Colonic mucosa (tissue), 4 donors: ENCODE measurements at places on chromosomes 12 and 14. TPM values are rescaled to one million over a fixed set of nuclear protein-coding genes. Genes with fewer than 3 reads are reported as not detected.

CEBPE gene
- total RNA-seq = not detected

DNA sequence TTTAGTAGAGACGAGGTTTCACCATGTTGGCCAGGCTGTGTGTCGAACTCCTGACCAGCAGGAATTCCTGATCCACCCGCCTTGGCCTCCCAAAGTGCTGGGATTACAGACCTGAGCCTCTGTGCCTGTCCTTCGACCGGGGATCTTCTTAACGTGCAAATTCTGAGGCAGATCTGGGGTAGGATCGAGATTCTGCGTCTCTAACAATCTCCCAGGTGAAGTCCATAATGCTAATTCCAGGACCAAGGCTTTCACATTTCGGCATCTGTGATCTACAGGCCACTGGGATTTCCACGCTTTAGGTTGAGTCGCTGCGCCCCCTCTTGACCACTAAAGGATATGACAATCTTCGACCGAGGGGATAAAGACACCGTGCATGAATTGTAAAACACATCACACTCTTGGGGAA lies 24.8 kb downstream of the FOS start:
- no peaks in the 10 kb centered on the region for H3K4me1 ChIP-seq
- H3K27me3 ChIP-seq = no peaks in the 10 kb centered on the region
- H3K4me3 ChIP-seq = no peak overlapping the region
- DNase-seq = peak; percentile 65
- H3K36me3 ChIP-seq = no peaks in the 10 kb centered on the region
- no peak overlapping the region for H3K27ac ChIP-seq

GZMH gene
- total RNA-seq = 0.53 TPM

APPL2 gene
- 86.0 TPM for total RNA-seq

DNA sequence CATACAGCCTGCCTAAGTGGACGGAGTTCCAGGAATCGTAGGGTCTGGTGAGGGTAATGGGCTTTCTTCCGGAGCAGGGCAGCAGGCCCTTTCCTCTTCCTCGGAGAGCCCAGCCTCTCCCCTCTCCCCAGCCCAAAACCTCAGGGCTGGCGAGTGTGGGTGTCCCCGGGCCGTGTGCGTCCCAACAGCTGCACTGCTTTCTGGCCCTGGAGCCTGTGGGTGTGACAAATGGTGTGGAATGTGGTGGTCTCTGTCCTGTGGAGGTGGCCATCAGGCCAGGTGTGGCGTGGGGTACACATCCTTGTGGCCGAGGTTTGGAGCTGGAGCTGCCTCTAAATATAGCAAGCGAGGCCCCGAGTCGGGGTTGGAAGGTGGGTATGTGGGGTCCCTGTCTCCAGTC lies 8.5 kb downstream of the ORAI1 start:
- DNase-seq = no peak
- no peaks in the 10 kb centered on the region for H3K36me3 ChIP-seq
- H3K4me1 ChIP-seq = no peaks in the 10 kb centered on the region

- no peak for DNase-seq
- no peak overlapping the region for H3K4me3 ChIP-seq
- no peaks in the 10 kb centered on the region for H3K27me3 ChIP-seq
- H3K4me1 ChIP-seq = no peaks in the 10 kb centered on the region
- H3K36me3 ChIP-seq = no peaks in the 10 kb centered on the region
Observed at GRCh38 chr12:23760495-23760894, 189.0 kb downstream of the SOX5 start.

GRCh38 chr12:67996347-67996746 lies 7.1 kb downstream of the IFNG-AS1 start:
- no peak for DNase-seq
- H3K27ac ChIP-seq = no peak overlapping the region
- H3K36me3 ChIP-seq = no peaks in the 10 kb centered on the region
- no peaks in the 10 kb centered on the region for H3K4me1 ChIP-seq
- H3K4me3 ChIP-seq = no peak overlapping the region

- H3K27me3 ChIP-seq = no peaks in the 10 kb centered on the region
- no peaks in the 10 kb centered on the region for H3K4me1 ChIP-seq
- H3K36me3 ChIP-seq = no peaks in the 10 kb centered on the region
- no peak overlapping the region for H3K4me3 ChIP-seq
- DNase-seq = peak; percentile 44
Observed at GRCh38 chr14:50099335-50099734, 17.0 kb downstream of the VCPKMT start.

DNA sequence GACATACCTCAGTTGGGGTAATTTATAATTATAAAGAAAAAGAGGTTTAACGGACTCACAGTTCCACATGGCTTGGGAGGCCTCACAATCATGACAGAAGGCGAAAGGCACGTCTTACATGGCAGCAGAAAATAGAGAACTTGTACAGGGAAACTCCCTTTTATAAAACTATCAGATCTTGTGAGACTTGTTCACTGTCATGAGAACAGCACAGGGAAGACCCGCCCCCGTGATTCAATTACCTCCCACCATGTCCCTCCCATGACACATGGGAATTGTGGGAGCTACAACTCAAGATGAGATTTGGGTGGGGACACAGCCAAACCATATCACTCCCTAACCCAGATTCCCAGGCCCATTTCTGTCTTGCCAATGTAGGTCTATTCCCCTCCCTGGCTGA lies 22.1 kb downstream of the MYO1H start:
- DNase-seq = no peak
- H3K4me1 ChIP-seq = no peaks in the 10 kb centered on the region
- H3K27me3 ChIP-seq = no peaks in the 10 kb centered on the region
- no peaks in the 10 kb centered on the region for H3K36me3 ChIP-seq

- no peak overlapping the region for H3K27ac ChIP-seq
- H3K4me1 ChIP-seq = no peaks in the 10 kb centered on the region
- no peaks in the 10 kb centered on the region for H3K36me3 ChIP-seq
- DNase-seq = no peak
- no peak overlapping the region for H3K4me3 ChIP-seq
Observed at GRCh38 chr14:90732139-90732538, 84.1 kb downstream of the TTC7B start.

- no peaks in the 10 kb centered on the region for H3K4me1 ChIP-seq
- no peak overlapping the region for H3K27ac ChIP-seq
- H3K4me3 ChIP-seq = no peak overlapping the region
- H3K27me3 ChIP-seq = no peaks in the 10 kb centered on the region
- no peaks in the 10 kb centered on the region for H3K36me3 ChIP-seq
Observed at GRCh38 chr12:120240495-120240833, 25.1 kb downstream of the PXN start.

TPH2 gene
- not detected for total RNA-seq

GRCh38 chr12:94222351-94223084 lies 74.1 kb downstream of the PLXNC1 start:
- no peaks in the 10 kb centered on the region for H3K4me1 ChIP-seq
- no peaks in the 10 kb centered on the region for H3K36me3 ChIP-seq
- no peak overlapping the region for H3K4me3 ChIP-seq
- H3K27ac ChIP-seq = no peak overlapping the region

GRCh38 chr12:28851781-28852180 lies 297.3 kb upstream of the FAR2 start:
- no peaks in the 10 kb centered on the region for H3K4me1 ChIP-seq
- DNase-seq = no peak
- H3K4me3 ChIP-seq = no peak overlapping the region
- H3K27me3 ChIP-seq = no peaks in the 10 kb centered on the region

GRCh38 chr14:49972823-49973222 lies 79.9 kb downstream of the ARF6 start:
- no peaks in the 10 kb centered on the region for H3K36me3 ChIP-seq
- no peaks in the 10 kb centered on the region for H3K27me3 ChIP-seq
- peak overlapping the region; percentile 94 for H3K27ac ChIP-seq
- peaks cover 17% of the 10 kb centered on the region for H3K4me1 ChIP-seq

KERA gene
- total RNA-seq = not detected

- H3K36me3 ChIP-seq = no peaks in the 10 kb centered on the region
- DNase-seq = no peak
- peaks cover 3% of the 10 kb centered on the region for H3K4me1 ChIP-seq
- H3K4me3 ChIP-seq = no peak overlapping the region
- H3K27ac ChIP-seq = no peak overlapping the region
Observed at GRCh38 chr14:105171004-105171673, 2.6 kb upstream of the JAG2 start.

DNA sequence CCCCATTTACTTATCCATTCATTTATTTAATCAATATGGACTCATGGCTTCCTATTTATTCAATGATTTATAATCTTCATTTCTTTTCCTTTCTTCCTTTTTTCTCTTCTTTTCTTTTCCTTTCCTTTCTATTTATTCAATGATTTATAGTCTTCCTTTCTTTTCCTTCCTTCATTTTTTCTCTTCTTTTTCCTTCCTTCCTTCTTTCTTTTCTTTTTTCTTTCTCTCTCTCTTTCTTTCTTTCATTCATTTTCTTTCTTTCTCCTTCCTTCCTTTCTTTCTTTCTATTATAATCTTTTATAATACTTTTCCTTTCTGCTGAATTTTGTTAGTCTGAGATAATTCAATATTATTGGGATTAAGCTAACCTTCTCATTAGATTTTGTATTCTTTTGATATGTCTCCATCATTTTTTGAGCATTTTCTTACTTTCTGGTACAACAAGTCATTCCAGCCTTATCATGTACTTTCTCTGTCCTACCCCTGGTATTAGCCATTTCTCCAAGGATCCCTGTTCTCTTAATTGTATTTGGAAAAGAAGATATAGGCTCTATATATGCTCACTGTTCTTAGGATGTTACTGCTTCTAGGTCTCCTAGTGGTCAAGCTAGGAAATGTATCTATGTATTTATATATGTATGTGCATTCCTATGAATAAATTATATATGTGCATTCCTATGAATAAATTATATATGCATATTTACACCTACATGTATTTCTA lies 12.1 kb downstream of the LACRT start:
- no peaks in the 10 kb centered on the region for H3K27me3 ChIP-seq
- no peak overlapping the region for H3K27ac ChIP-seq
- DNase-seq = no peak
- H3K4me3 ChIP-seq = no peak overlapping the region
- no peaks in the 10 kb centered on the region for H3K36me3 ChIP-seq
- H3K4me1 ChIP-seq = no peaks in the 10 kb centered on the region

KITLG gene
- total RNA-seq = 37.1 TPM

GRCh38 chr12:4984971-4985370 lies 58.7 kb upstream of the KCNA5 start:
- no peak overlapping the region for H3K27ac ChIP-seq
- H3K4me1 ChIP-seq = no peaks in the 10 kb centered on the region
- DNase-seq = no peak
- no peaks in the 10 kb centered on the region for H3K36me3 ChIP-seq
- no peak overlapping the region for H3K4me3 ChIP-seq
- H3K27me3 ChIP-seq = no peaks in the 10 kb centered on the region

IFNG-AS1 gene
- total RNA-seq = not detected

GRCh38 chr14:90781876-90782275 lies 34.4 kb downstream of the TTC7B start:
- no peak overlapping the region for H3K27ac ChIP-seq
- no peaks in the 10 kb centered on the region for H3K36me3 ChIP-seq
- no peak overlapping the region for H3K4me3 ChIP-seq
- no peaks in the 10 kb centered on the region for H3K27me3 ChIP-seq
- DNase-seq = no peak

- H3K27ac ChIP-seq = no peak overlapping the region
- H3K4me3 ChIP-seq = no peak overlapping the region
- H3K4me1 ChIP-seq = no peaks in the 10 kb centered on the region
- no peak for DNase-seq
- H3K27me3 ChIP-seq = no peaks in the 10 kb centered on the region
Observed at GRCh38 chr12:74890237-74890599, 319.4 kb downstream of the KCNC2 start.

DNA sequence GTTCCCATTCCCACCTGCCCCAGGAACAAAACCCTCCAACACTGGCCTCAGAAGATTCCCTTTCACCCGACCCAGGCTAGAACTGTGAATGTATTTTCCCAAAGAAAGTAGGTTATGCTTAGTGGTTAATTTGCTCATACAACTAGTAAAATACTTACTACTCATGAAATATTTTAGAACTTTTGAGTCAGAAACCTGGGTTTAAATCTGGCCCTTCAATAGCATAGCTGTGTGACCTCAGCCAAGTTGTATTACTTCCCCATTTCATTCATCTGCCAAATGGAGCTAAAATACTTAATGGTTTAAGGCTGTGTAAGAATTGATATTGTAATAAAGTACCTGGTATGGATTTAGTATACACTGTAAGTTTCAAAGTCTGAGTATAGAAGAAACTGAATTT lies 69.1 kb upstream of the DNM1L start:
- H3K4me3 ChIP-seq = no peak overlapping the region
- no peak for DNase-seq
- no peaks in the 10 kb centered on the region for H3K4me1 ChIP-seq
- H3K27me3 ChIP-seq = no peaks in the 10 kb centered on the region
- H3K27ac ChIP-seq = no peak overlapping the region
- no peaks in the 10 kb centered on the region for H3K36me3 ChIP-seq

- H3K4me3 ChIP-seq = peak within 1 kb of the TSS; percentile 29
- no peak for DNase-seq
- no peaks in the 10 kb centered on the region for H3K36me3 ChIP-seq
- no peaks in the 10 kb centered on the region for H3K4me1 ChIP-seq
Observed at GRCh38 chr14:90815822-90816662, at the start of gene TTC7B. TSS of gene TTC7B (minus strand) at chr14:90816430. CDS start at chr14:90816295, 135 bp downstream.

DNA sequence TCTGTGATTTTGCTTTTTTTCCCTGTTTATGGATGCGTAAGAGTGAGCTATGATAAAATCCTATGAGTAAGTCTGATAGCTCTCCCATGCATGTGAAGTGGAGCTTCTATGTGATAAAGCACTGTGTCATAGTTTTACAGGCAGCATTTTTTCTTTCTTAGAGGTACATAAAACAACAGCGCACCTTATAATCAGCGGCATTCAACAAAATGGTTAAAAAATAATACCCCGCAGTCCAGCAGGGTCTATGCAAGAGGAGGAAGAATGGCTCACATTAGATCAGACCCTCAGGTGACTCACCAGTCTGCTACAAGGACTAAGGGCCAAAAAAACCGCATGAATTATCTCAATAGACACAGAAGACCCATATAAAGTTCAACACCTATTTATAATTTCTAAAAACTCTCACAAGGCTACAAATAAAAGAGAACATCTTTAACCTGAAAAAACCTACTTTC lies 33.0 kb upstream of the TMEM179 start:
- H3K27ac ChIP-seq = no peak overlapping the region
- no peaks in the 10 kb centered on the region for H3K36me3 ChIP-seq
- no peak for DNase-seq
- no peaks in the 10 kb centered on the region for H3K27me3 ChIP-seq
- no peaks in the 10 kb centered on the region for H3K4me1 ChIP-seq
- no peak overlapping the region for H3K4me3 ChIP-seq

GRCh38 chr14:104549536-104550339 lies 29.8 kb upstream of the C14orf180 start:
- no peak overlapping the region for H3K4me3 ChIP-seq
- no peak overlapping the region for H3K27ac ChIP-seq
- H3K36me3 ChIP-seq = no peaks in the 10 kb centered on the region
- no peak for DNase-seq
- H3K27me3 ChIP-seq = peaks cover 4% of the 10 kb centered on the region
